Anterior cingulate cortex (tissue), 58 donors: ENCODE measurements at places on chromosomes 6 and 20.

- no peak for DNase-seq
Measured at GRCh38 chr6:124684621-124685020, 277.6 kb upstream of the RNF217 start.

DNA sequence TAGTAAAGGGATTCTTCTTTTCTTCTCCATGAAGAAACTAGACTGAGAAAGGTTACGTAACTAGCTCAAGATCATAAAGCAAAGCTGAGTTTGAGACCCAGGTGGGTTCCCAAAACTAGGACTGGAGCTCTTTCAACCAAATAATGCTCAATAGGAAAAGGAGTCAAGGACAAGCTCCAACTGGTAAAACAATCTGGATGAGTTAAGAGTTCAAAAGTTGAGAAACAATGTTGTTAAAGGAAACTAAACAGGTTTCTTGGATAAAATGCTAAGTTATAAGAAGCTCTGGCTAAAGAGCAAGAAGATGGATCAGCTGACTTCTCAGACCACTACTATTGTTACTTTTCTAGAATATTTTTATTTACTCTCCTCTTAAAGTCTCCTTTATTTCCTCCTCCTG lies 137.3 kb downstream of the MMS22L start:
- no peak for DNase-seq

- DNase-seq: no peak
Measured at GRCh38 chr6:41080621-41081020, 7.8 kb downstream of the NFYA start.

DNA sequence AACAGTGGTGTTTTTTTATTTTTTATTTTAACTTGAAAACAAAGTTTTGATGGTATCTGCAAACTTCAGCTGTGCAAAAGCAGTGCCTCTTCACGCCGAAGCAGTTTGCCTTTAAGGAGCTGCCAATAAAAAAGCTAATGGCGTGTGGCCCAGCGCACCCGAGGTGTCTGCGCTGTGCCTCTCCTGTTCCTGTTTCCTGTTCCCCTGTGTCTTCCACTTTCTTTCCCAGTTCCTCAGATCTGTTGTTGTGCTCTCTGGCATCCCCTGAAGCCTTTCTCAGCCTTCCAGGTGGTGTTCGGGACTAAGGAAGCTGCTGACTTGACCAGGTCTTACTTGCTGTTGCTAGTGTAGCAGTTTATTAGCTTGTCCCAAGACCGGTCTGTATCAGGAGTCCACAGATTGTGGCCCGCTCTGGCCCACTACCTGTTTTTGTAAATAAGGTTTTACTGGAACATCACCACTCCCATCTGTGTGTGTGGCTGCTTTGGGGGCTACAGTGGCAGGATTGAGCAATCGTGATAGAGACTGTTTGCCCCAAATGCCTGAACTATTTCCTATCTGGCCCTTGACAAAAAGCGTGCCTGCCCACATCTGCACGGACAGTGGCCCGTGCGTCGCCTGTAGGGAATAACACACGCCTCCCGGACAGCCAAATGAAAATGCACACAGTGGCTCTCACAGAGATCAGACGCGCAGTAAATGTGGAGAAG lies 178.3 kb downstream of the TMEM242 start:
- no peak for DNase-seq

- no peak for DNase-seq
Measured at GRCh38 chr6:149132336-149132735, 185.2 kb upstream of the TAB2 start.

DNA sequence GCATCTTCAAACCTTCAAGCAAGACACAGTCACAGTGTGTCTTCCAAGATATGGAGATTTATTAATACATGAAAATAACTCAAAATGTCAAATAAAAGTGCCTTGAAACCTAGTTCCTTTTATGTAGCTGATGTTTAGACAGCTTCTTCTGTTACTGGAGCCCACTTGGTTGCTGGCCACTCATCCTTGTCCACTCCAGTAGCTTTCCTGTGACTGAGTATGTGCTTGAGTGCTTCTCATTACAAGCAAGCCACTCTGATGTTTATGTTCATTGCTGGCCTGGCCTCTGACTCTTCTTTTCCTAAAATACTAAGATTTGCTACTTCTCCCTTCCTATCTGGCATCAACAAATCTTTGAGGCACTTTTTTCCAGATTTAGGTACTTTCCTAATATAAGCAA lies 545.2 kb upstream of the MAN1A1 start:
- DNase-seq: no peak
